Smooth muscle cell of bladder (primary cell): ENCODE measurements at places on chromosomes 11 and 22. TPM values are rescaled to one million over a fixed set of nuclear protein-coding genes. Genes with fewer than 3 reads are reported as not detected.

BIRC3 gene
- 0.28 and 0.46 TPM in 2 replicates for total RNA-seq

DTX4 gene
- total RNA-seq = 3.6 and 6.3 TPM in 2 replicates

HBB gene
- total RNA-seq = not detected in 2 replicates

SLC43A3 gene
- 15.9 and 27.4 TPM in 2 replicates for total RNA-seq

ART1 gene
- not detected in 2 replicates for total RNA-seq

TENM4 gene
- 5.0 and 16.4 TPM in 2 replicates for total RNA-seq

TIMP3 gene
- 82.1 and 109 TPM in 2 replicates for total RNA-seq

KCNK7 gene
- 0.09 and 0.43 TPM in 2 replicates for total RNA-seq

CDC42BPG gene
- total RNA-seq = under 0.01 TPM in 2 replicates

CHRM1 gene
- not detected in 2 replicates for total RNA-seq

HPX gene
- 0.43 and 0.46 TPM in 2 replicates for total RNA-seq

XKR3 gene
- total RNA-seq = not detected in 2 replicates

CST6 gene
- total RNA-seq = 0.14 TPM in 1 of 2 replicates, not detected in the other

RIMBP3C gene
- total RNA-seq = 0.14 and 0.18 TPM in 2 replicates

CD3E gene
- total RNA-seq = not detected in 2 replicates

TTC36 gene
- 0.43 and 0.46 TPM in 2 replicates for total RNA-seq

OR51E1 gene
- 0.09 TPM in 1 of 2 replicates, not detected in the other for total RNA-seq

SPA17 gene
- total RNA-seq = 10.3 and 12.4 TPM in 2 replicates

DDIAS gene
- 0.28 and 0.65 TPM in 2 replicates for total RNA-seq

ACR gene
- total RNA-seq = not detected in 2 replicates

CCDC34 gene
- 2.6 and 3.1 TPM in 2 replicates for total RNA-seq

OR8G1 gene
- not detected in 2 replicates for total RNA-seq

DNHD1 gene
- total RNA-seq = 5.3 and 8.0 TPM in 2 replicates

BEST1 gene
- 5.5 and 7.3 TPM in 2 replicates for total RNA-seq

BRSK2 gene
- total RNA-seq = 0.14 and 0.18 TPM in 2 replicates

OVOL1 gene
- total RNA-seq = not detected in 2 replicates

BBOX1 gene
- total RNA-seq = 0.28 TPM in 1 of 2 replicates, not detected in the other

CTNND1 gene
- 86.3 and 94.2 TPM in 2 replicates for total RNA-seq

FOLH1 gene
- total RNA-seq = 0.14 and 0.46 TPM in 2 replicates

HTATIP2 gene
- 41.1 and 67.2 TPM in 2 replicates for total RNA-seq

SCGB2A2 gene
- total RNA-seq = not detected in 2 replicates

VSIG2 gene
- 0.18 and 0.28 TPM in 2 replicates for total RNA-seq

DEUP1 gene
- total RNA-seq = not detected in 2 replicates

C11orf86 gene
- total RNA-seq = 0.28 TPM in 2 replicates

GAS2 gene
- total RNA-seq = 0.65 and 0.85 TPM in 2 replicates

APOBEC3H gene
- 0.18 and 0.28 TPM in 2 replicates for total RNA-seq

SLC22A6 gene
- not detected in 2 replicates for total RNA-seq

ARRB1 gene
- 9.1 and 11.1 TPM in 2 replicates for total RNA-seq

LRRC32 gene
- total RNA-seq = 15.9 and 66.8 TPM in 2 replicates

ARHGAP8 gene
- total RNA-seq = 0.28 and 0.74 TPM in 2 replicates

SHISA8 gene
- total RNA-seq = not detected in 2 replicates

ACRV1 gene
- total RNA-seq = not detected in 2 replicates

NEFH gene
- 0.09 and 0.14 TPM in 2 replicates for total RNA-seq

MSANTD4 gene
- total RNA-seq = 43.1 and 48.3 TPM in 2 replicates

OR52H1 gene
- 0.43 and 0.65 TPM in 2 replicates for total RNA-seq

NRGN gene
- total RNA-seq = 0.14 TPM in 1 of 2 replicates, not detected in the other

GRK3 gene
- total RNA-seq = 0.74 and 0.85 TPM in 2 replicates

CHKA gene
- total RNA-seq = 9.0 and 12.5 TPM in 2 replicates

MMP8 gene
- total RNA-seq = under 0.01 TPM in 1 of 2 replicates, not detected in the other

SCN4B gene
- total RNA-seq = under 0.01 and 0.14 TPM in 2 replicates

B3GAT1 gene
- total RNA-seq = 0.09 TPM in 1 of 2 replicates, not detected in the other

OR5B21 gene
- total RNA-seq = 0.14 TPM in 1 of 2 replicates, not detected in the other

LRP4 gene
- total RNA-seq = 2.0 and 3.9 TPM in 2 replicates

OR4A16 gene
- not detected in 2 replicates for total RNA-seq

ALG9 gene
- 30.9 and 40.1 TPM in 2 replicates for total RNA-seq
